ENCODE measurements at places on chromosomes 13 and 19. TPM values are rescaled to one million over a fixed set of nuclear protein-coding genes. Genes with fewer than 3 reads are reported as not detected.

GRCh38 chr13:82772816-82773215 is 1109.5 kb downstream of the SLITRK1 start:
- no peak for DNase-seq

GRCh38 chr19:47509973-47510372 is 4.9 kb downstream of the NAPA start:
- no peak for DNase-seq

The ADGRE3 gene
- not detected for total RNA-seq

The ZNF471 gene
- total RNA-seq: 9.4 TPM

DNA sequence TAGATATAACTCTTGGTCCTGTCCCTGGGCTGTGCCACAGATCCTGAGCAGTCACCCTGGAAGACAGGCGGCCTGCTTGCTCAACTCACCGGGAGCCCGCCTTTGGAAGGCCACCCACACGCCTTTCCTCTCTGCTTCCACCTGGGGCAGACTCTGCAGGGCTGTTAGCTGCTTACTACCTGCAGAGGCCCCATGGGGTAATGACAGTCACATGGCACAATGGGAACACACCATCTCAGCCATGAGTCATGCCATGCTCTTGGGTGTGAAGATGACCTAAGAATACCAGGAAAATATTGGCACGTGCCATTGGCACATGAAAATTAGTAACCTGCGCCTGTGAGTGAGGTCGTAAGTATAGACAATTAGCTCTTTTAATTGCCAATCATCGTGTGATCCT is 108.6 kb downstream of the COL4A2 start:
- no peak for DNase-seq

GRCh38 chr13:49292742-49293486 is 45.2 kb downstream of the CDADC1 start:
- DNase-seq: no peak
